K562 (cell line): ENCODE measurements at places on chromosomes 6 and 20. TPM values are rescaled to one million over a fixed set of nuclear protein-coding genes. Genes with fewer than 3 reads are reported as not detected.
A peak's percentile ranks its signal among the peaks of the same experiment; 100 is the strongest.

- no peaks in the 10 kb centered on the region for H3K4me1 ChIP-seq
- H3K27ac ChIP-seq, result no peak overlapping the region
- H3K27me3 ChIP-seq, result peaks cover 57% of the 10 kb centered on the region
These were observed 140.6 kb downstream of the PXDC1 start for GRCh38 chr6:3610921-3611320.

DNA sequence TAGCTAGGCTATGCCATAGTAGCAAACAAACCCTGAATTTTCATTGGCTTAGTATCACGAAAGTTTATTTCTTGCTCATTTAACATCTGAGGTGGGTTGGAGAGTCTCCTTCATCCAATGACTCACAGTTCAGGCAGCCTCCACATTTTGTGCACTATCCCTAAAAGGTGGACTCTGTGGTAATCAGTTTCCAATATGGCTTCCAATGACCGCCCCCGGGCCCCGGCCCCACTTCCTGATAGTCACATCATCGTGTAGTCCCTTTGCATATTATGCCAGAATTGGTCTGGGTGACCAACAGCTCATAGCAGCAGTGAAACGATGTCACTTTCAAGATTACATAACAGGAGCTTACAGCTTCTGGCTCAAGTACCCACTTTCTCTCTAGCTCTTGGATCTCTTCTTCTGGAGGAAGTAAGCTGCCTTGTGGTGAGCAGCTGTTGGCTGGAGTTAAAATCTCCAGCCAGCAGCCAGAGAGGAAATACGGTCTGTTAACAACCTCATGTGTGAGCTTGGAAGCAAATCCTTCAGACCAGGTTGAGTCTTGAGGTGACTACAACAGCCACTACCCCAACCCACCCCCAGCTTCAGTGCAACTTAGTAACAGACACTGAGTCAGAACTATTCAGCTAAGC is 7.8 kb downstream of the HCRTR2 start:
- DNase-seq, result no peak
- no peaks in the 10 kb centered on the region for H3K36me3 ChIP-seq
- H3K4me3 ChIP-seq, result no peak overlapping the region
- H3K27me3 ChIP-seq, result no peaks in the 10 kb centered on the region

The ABT1 gene
- 45.4 and 47.8 TPM in 2 replicates for total RNA-seq

DNA sequence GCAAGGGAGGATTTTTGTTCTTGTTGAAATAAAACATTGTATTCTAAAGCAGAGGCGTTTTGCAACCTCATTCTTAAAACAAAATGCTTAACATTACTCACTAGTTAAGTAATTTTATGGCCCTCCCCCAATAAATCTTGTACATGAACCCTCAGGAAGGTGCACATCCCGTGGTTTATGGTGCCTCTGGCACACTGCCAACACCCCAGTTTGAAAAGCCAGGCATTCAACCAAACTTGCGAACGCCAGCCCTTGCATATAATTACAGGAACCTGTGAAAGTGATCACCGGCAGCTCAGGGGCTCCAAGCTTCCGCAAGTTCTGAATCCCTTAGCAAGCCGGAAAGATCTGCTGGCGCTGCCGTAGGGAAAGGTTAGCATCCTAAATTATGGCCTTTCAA is 1109.0 kb upstream of the FLRT3 start:
- no peak for DNase-seq
- H3K27ac ChIP-seq, result no peak overlapping the region
- no peaks in the 10 kb centered on the region for H3K36me3 ChIP-seq
- H3K4me1 ChIP-seq, result no peaks in the 10 kb centered on the region
- no peak overlapping the region for H3K4me3 ChIP-seq
- H3K27me3 ChIP-seq, result no peaks in the 10 kb centered on the region

The FOXS1 gene
- not detected in 2 replicates for total RNA-seq

- no peak overlapping the region for H3K4me3 ChIP-seq
- H3K27me3 ChIP-seq, result no peaks in the 10 kb centered on the region
- no peak for DNase-seq
- H3K27ac ChIP-seq, result no peak overlapping the region
These were observed 214.5 kb downstream of the BCKDHB start for GRCh38 chr6:80321011-80321410.

- no peaks in the 10 kb centered on the region for H3K36me3 ChIP-seq
- DNase-seq, result no peak
- no peak overlapping the region for H3K4me3 ChIP-seq
These were observed 1154.0 kb upstream of the EYS start for GRCh38 chr6:66861007-66861541.

GRCh38 chr6:64998204-64998603 is 708.8 kb downstream of the EYS start:
- H3K4me3 ChIP-seq, result no peak overlapping the region
- H3K36me3 ChIP-seq, result no peaks in the 10 kb centered on the region
- H3K27me3 ChIP-seq, result no peaks in the 10 kb centered on the region
- DNase-seq, result no peak
- no peaks in the 10 kb centered on the region for H3K4me1 ChIP-seq
- H3K27ac ChIP-seq, result no peak overlapping the region

The MAS1 gene
- total RNA-seq, result not detected in 2 replicates

DNA sequence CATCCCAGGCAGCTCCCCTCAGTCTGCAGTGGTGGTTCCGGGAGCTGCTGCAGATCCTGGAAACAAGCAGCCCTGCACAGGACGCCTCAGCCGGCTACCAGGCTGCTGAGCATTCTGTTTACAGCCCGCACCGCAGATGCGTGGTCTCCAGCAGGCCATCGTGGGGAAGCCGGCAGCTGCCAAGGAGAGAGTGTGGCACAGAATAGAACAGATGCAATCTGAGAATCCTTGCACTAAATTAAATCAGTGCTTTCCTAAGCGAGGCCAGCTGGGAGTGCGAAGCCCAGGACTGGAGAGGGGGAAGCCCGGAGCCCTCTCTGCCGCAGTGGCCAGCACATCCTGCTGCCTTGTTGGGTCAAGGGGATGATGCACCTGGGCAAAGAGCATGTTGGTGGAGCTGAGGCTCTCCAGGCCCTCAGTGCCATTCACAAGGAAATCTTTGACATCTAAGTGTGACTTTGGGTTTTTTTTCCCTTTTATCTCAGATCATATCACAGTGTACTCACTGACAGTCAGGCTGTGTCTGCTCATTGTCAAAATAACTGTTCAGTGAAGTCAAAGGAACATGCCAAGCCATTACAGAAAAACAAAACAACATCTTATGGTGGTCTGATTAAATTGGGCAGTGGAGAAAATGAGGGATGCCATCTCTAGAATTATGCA is 118.1 kb downstream of the SYNDIG1 start:
- H3K4me1 ChIP-seq, result no peaks in the 10 kb centered on the region
- H3K4me3 ChIP-seq, result no peak overlapping the region
- H3K36me3 ChIP-seq, result no peaks in the 10 kb centered on the region
- DNase-seq, result no peak
- no peak overlapping the region for H3K27ac ChIP-seq

The VGLL2 gene
- total RNA-seq, result not detected in 2 replicates

DNA sequence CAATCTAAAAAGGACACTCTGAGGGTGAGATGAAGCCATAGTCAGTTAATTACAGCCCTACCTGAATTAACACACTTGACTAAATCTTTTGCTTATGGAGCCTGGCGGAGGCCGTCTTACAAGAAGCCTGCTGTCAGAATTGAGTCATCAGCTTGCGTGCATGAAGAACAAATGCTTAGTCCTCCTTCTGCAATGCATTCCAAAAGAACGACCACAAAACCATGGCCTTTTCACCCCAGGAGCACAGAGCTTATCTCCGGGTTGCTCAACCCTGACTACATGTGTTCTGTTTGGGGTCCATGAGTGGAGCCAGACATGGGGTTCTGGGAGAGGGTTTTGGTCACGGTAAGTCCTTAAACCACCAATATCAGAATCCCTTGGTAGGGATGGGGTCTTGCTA is 318.1 kb downstream of the CLIC5 start:
- DNase-seq, result no peak
- no peak overlapping the region for H3K27ac ChIP-seq
- no peaks in the 10 kb centered on the region; the same call in 2 of the 3 replicates for H3K27me3 ChIP-seq
- no peaks in the 10 kb centered on the region for H3K4me1 ChIP-seq
- no peaks in the 10 kb centered on the region for H3K36me3 ChIP-seq
- no peak overlapping the region for H3K4me3 ChIP-seq

The COL20A1 gene
- not detected in 2 replicates for total RNA-seq

The LY6G6D gene
- not detected in 2 replicates for total RNA-seq

- H3K4me3 ChIP-seq, result no peak overlapping the region
- peaks cover 54% of the 10 kb centered on the region for H3K27me3 ChIP-seq
- H3K4me1 ChIP-seq, result no peaks in the 10 kb centered on the region
- H3K27ac ChIP-seq, result no peak overlapping the region
These were observed 429.0 kb downstream of the PREX1 start for GRCh38 chr20:48398506-48399449.

GRCh38 chr6:169008641-169009257 is 244.9 kb downstream of the THBS2 start:
- H3K4me1 ChIP-seq, result no peaks in the 10 kb centered on the region
- H3K27me3 ChIP-seq, result no peaks in the 10 kb centered on the region
- no peaks in the 10 kb centered on the region for H3K36me3 ChIP-seq
- DNase-seq, result no peak
- no peak overlapping the region for H3K4me3 ChIP-seq

The ZNF391 gene
- 5.7 and 5.8 TPM in 2 replicates for total RNA-seq

DNA sequence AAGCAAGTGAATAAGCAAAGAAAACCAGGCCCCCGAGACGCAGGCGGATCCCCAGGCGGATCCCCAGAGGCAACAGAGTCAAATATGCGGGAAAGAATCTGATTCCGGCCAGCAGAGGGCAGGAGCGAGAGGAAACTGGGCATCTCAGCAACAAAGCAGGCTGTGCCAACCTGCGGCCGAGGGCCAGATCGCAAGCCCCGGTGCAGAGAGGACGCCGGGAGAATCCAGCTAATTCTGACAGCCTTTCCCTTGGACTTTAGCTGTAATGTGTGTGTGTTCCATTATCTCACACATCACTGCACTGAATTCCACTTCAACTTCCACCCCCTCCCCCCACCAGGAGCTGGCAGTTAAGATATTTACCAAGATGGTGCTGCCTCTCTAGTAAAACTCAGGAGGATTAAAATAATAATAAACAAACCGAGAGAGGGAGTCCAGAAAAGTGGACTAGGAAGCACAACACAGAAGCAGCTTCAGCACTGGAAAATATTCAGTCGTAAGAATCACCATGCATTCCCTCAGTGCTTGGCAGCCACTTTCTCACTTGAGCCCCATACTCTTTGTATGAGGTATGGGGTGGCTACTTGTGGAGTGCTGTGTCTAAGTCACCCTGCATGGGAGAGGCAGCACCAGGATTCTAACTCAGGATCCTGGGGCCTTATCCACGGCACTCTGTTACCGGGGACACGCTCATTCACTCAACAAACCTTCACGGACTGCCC is 66.2 kb upstream of the SNX9 start:
- no peaks in the 10 kb centered on the region for H3K27me3 ChIP-seq
- peaks cover 55% of the 10 kb centered on the region for H3K4me1 ChIP-seq
- H3K27ac ChIP-seq, result peak overlapping the region; percentile 34; the same call in 2 of the 3 replicates
- H3K4me3 ChIP-seq, result no peak overlapping the region

- peaks cover 6% of the 10 kb centered on the region; the same call in 2 of the 3 replicates for H3K4me1 ChIP-seq
- H3K27ac ChIP-seq, result no peak overlapping the region
- no peak overlapping the region for H3K4me3 ChIP-seq
- no peaks in the 10 kb centered on the region for H3K27me3 ChIP-seq
- no peaks in the 10 kb centered on the region for H3K36me3 ChIP-seq
These were observed 136.0 kb upstream of the RNF24 start for GRCh38 chr20:4151342-4151741.

The LGSN gene
- total RNA-seq, result not detected in 2 replicates

The SPAG4 gene
- 7.2 and 9.6 TPM in 2 replicates for total RNA-seq

The OR12D3 gene
- total RNA-seq, result not detected in 2 replicates

DNA sequence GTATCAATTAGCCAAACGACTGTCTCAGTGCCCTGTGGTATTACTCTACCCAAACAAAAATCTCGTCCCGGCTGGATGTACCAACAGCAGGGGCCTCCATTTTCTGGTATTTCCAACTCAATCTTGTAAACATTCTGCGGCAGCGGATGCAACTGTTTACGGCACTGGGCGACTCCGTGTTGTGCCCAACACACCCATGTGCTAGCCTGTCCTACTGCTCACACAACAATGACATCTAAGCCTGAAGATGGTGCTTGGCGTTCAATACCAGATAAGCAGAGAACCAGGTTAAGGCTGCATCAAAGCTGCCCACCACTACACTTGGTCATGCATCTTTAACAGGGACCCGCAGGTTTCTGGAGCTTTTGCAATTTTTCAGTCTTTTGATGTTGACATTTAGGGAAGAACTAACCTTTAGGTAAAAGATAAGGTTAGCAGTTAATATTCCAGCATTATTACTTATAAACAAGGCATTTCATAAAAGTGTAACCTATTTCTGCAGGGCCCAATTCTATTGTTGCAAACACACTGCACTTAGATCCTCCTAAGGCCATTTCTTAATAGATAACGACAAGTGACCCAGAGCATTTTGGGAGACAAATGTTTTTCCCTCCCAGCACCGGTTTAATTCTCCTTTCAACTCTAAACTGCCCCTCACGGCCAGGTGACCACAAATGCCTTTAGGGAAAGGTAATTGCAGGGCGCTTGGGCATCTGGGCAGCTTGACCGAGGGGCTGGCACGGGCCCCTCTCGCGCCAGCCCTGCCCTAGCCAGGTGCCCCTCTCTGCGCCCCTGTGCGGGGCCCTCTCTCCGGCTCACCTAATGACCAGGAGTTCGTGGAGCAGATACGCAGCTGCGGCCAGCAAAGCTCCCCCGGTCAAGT is 945 bp downstream of the FAXC start:
- H3K36me3 ChIP-seq, result no peaks in the 10 kb centered on the region
- H3K27me3 ChIP-seq, result peaks cover 43% of the 10 kb centered on the region
- H3K27ac ChIP-seq, result no peak overlapping the region

DNA sequence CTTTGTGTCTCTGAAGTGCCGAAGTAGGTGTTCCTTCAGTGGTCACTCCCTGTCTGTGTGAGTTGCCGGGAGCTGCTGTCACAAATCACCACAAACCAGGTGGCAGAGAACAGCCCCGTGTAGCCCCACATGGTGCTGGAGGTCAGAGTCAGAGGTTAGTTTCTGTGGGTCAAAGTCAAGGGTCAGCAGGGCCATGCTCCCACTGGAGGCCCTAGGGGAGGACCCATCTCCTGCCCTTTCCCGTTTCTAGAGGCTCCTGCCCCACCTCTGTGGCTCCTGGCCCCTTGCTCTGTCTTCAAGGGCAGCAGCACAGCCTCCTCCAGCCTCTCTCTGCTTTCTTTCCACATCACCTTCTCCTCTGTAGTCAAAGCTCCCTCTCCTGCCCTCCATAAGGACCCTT is 264.3 kb downstream of the TAF4 start:
- H3K4me1 ChIP-seq, result no peaks in the 10 kb centered on the region
- H3K27ac ChIP-seq, result no peak overlapping the region
- H3K27me3 ChIP-seq, result peaks cover 45% of the 10 kb centered on the region
- no peaks in the 10 kb centered on the region for H3K36me3 ChIP-seq
- H3K4me3 ChIP-seq, result no peak overlapping the region

The GSTA2 gene
- not detected in 2 replicates for total RNA-seq
